ENCODE measurements at places on chromosomes 2 and 18. TPM values are rescaled to one million over a fixed set of nuclear protein-coding genes. Genes with fewer than 3 reads are reported as not detected.

DNA sequence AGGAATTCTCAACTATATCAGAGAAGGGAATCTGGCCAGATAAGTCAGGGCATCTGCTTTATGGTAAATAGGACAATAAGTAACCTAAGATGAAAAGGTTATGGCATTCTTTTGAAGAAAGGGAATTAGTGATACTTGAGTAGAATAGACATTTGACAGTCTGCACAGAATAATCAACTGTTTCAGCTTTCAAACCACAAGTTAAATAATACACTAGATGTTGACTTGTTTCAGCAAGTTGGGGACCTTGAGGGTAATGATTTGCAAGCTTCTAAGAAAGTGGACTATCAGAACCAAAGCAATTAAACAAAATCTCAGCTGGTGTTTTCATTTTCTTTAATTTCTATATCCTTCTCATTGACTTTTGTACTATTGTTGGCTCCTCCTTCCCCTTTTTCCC, 54.5 kb downstream of the SLC39A10 start:
- no peaks in the 10 kb centered on the region for H3K27me3 ChIP-seq
- H3K36me3 ChIP-seq: peaks cover 2% of the 10 kb centered on the region
- no peak overlapping the region for H3K27ac ChIP-seq
- DNase-seq: no peak
- no peaks in the 10 kb centered on the region for H3K4me1 ChIP-seq

DNA sequence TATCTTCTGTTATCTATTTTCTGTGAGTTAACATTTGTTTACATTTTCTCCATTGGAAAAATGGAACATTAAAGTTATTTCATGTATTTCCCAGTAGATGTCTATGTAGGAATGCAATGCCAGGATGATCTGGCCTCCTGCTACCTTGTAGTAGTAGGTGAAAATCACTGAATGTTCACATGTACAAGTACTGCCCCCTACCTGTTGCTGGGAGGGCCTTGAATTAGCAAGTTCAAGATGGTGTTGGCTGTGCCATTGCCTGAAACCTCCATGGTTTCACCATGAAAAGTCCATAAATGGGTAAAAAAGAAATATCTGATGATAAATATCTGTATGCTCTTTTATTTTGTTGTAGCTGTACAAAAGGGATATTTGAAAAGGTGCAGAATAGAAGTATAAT, 30.7 kb downstream of the XRCC5 start:
- H3K4me1 ChIP-seq: no peaks in the 10 kb centered on the region
- no peak overlapping the region for H3K27ac ChIP-seq
- H3K36me3 ChIP-seq: peaks cover 61% of the 10 kb centered on the region
- DNase-seq: no peak
- H3K4me3 ChIP-seq: no peak overlapping the region

DNA sequence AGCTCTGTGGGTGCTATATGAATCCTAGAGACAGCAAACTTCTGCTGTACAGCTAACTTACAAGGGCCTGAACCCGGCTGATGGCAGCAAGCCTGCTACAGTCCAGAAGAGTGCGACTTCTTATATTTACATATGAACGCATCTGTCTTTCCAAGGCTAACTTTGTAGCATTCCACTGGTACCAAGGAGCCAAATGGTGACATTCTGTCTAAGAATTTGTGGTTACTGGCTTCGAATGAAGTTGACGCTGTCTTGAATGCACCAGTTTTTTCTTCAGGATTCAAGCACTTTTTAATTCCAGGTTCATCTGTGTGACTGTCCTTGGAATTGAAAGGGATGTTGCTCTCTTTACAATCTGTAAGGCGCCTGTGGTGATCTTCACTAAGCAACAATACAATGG, 42.4 kb downstream of the THUMPD2 start:
- peaks cover 14% of the 10 kb centered on the region for H3K36me3 ChIP-seq
- DNase-seq: no peak
- no peaks in the 10 kb centered on the region for H3K27me3 ChIP-seq
- no peaks in the 10 kb centered on the region for H3K4me1 ChIP-seq
- no peak overlapping the region for H3K4me3 ChIP-seq

- no peak overlapping the region for H3K4me3 ChIP-seq
- H3K4me1 ChIP-seq: no peaks in the 10 kb centered on the region
- no peak for DNase-seq
- no peak overlapping the region for H3K27ac ChIP-seq
Observed at GRCh38 chr18:12819322-12819721, 64.7 kb downstream of the PTPN2 start.

GRCh38 chr2:236317938-236318396, 53.8 kb upstream of the ASB18 start:
- H3K27ac ChIP-seq: no peak overlapping the region
- no peaks in the 10 kb centered on the region for H3K36me3 ChIP-seq
- no peaks in the 10 kb centered on the region for H3K4me1 ChIP-seq
- H3K4me3 ChIP-seq: no peak overlapping the region

GRCh38 chr2:191436368-191437055, 191.3 kb downstream of the MYO1B start:
- no peaks in the 10 kb centered on the region for H3K36me3 ChIP-seq
- H3K4me3 ChIP-seq: no peak overlapping the region
- no peak overlapping the region for H3K27ac ChIP-seq
- no peak for DNase-seq

GRCh38 chr2:170578606-170579005, 136.5 kb upstream of the SP5 start:
- no peak overlapping the region for H3K4me3 ChIP-seq
- H3K36me3 ChIP-seq: no peaks in the 10 kb centered on the region
- H3K4me1 ChIP-seq: no peaks in the 10 kb centered on the region
- no peak for DNase-seq
- H3K27me3 ChIP-seq: no peaks in the 10 kb centered on the region

DNA sequence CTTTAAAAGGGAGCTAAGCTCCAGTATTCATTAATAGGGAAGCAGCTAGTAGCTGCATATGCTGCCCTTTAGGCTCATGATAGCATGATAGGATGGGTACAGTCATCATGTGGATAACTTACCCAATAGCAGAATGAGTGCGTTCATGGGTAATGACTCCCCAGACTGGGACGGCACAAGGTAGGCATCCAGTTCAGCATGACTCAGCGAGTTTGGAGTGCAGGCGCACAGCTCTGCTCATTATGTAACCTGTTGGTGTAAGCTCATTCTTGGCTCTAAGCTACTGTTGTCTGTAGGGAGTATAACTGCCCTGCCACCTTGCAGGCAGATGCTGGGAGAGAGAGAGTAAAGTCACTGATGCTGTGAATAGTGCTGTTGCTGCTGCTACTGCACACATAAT, 209.2 kb upstream of the SYT4 start:
- no peak for DNase-seq
- H3K4me1 ChIP-seq: no peaks in the 10 kb centered on the region
- H3K27ac ChIP-seq: no peak overlapping the region

The ABCG8 gene
- total RNA-seq: not detected

The CFAP65 gene
- not detected for total RNA-seq

The TUBA4B gene
- not detected for total RNA-seq
